T-helper 22 cell (primary cell): ENCODE measurements at places on chromosomes 7 and 10.

GRCh38 chr10:69337296-69338132, 59.2 kb downstream of the HK1 start:
- no peak for DNase-seq

DNA sequence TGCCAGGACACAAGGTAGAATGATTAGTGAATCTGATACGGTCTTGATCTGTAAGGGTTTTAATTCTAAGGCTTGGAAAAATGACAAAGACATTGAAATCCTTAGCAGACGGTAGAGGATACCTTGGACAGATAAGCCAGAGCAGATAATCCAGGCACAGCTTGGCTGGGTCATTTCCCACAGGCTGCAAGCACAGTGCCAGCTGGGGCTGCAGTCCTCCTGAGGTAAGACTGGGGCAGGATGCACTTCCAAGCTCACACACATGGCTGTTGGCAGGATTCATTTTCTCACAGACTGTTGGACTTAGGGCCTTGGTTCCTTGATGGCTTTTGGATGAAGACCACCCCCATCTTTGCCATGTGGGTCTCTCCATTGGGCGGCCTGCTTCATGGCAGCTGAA, 63.2 kb upstream of the BMPER start:
- DNase-seq, result no peak

DNA sequence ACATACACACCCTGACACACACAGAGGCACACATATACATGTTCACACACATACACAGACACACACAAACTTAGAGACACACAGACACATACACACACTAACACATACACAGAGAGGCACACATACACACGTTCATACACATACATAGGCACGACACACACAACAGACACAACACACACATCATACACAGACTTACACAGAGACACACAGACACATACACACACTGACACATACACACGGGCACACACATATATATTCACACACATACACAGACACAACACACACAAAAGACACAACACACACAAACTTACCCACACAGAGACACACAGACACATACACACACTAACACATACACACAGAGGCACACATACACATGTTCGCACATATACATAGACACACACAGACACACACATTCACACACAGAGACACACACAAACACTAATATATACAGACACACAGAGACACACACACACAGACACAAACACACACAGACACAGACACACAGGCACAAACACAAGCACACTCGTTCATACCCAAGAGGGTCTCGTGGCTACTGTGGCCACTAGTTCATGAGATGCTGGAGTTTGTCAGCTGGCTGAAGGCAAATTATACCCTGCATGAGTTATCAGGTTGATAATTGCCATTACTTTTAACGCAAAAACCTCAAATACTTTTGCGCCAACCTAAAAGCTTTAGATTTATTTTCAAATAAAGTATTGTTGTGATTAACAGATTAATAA, 17.7 kb upstream of the KLF6 start:
- no peak for DNase-seq

DNA sequence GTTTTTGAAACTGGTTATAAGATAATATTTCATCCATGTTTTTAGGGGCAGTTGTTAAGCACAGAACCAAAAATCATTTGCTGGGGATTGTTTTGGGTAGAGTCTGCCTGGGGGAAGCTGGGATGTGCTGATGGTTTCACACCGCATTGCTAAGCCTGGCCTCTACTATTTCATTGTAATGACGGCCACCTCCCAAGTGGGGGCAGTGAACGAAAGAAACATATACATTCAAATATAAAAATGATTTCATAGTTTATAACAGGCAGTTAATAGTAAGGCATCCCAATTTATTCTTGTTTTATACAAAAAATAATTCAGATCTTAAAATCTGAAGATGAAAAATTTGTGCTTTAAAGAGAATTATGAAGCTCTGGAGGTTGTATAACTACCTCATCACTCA, 750.8 kb downstream of the REEP3 start:
- DNase-seq, result no peak
